MG63 (cell line): ENCODE measurements at places on chromosomes 5 and 9.
A peak's percentile ranks its signal among the peaks of the same experiment; 100 is the strongest.

DNA sequence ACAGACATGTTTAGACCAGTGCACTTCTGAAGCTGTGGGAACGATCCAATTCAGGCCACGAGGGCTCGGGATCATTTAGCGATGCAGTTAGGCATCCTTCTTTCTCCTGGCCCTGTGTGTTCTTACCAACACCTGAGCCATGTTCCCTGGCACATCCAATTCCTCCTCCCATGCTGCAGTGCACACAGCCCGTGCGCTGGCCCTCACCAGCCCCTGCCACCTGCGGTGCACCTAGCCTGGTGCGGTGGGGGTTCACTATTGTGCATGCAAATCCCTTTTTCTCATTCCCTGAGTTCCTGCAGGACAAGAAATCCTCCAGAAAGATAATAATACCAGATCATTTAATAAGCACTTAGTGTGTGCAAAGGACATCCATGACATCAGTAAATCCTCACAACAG, 53.5 kb downstream of the NEURL1B start:
- DNase-seq = no peak

GRCh38 chr5:2193542-2194235, 311.0 kb upstream of the IRX4 start:
- no peak for DNase-seq

DNA sequence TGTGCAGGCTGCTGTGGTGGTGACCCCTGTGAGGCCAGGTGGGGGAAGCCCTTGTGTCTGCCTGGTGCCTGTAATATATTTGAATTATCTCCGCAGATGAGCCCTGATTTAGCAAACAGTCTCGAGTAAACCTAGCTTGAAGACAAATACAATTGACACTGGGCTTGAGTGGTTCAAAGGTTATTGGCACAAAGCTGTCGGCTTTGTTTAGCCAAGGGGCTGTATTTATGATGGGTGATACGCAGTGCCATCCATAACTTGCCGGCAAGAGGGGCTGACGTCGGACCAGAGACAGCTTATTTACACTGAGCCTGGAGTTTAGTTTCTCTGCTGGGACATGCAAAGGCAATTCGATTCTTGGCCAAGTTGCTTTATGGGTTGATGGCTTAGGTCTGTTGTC, 20.0 kb upstream of the PITX1 start:
- DNase-seq = no peak

- DNase-seq = no peak
Observed at GRCh38 chr9:35540315-35540714, 50.4 kb downstream of the RUSC2 start.

DNA sequence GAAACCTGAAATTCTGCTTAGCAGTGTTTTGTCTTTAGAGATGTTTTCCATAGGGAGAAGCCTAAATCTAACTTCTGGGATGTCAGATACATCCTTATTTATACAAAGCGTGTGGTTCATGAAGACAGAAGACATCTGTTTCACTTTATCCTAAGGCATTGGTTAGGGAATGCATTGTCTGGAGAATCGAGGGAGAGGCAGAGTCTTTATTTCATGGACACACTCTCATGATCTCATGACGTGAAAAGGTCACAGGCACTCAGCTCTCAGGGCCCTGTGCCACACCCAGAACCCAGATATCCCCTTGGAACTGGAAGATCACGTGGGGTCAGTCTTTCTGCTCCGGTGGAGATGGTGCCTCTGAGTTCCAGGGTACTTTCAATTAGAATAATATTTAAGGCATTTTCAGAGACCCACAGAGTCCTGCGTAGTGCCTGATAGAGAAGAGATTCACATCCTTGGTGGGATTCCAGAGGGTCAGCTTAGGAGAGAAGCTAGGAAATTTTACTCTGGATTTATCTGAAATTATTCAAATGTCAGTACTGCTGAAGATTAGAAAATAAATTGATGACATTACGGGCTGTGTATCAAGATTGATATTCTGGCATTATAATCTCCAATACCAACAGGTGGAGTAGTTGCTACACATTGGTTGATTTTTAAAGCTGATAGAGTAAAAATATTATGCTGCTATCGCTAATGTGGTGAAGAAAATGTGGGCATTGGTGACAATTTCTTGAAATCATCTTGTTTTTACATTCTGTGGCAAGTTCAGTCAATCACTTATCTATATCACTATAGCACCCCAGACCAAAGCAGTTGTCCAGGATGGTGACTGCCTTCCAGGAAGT, 378.3 kb downstream of the MTRR start:
- DNase-seq = no peak

GRCh38 chr9:16883586-16883985, 13.1 kb upstream of the BNC2 start:
- DNase-seq = no peak

DNA sequence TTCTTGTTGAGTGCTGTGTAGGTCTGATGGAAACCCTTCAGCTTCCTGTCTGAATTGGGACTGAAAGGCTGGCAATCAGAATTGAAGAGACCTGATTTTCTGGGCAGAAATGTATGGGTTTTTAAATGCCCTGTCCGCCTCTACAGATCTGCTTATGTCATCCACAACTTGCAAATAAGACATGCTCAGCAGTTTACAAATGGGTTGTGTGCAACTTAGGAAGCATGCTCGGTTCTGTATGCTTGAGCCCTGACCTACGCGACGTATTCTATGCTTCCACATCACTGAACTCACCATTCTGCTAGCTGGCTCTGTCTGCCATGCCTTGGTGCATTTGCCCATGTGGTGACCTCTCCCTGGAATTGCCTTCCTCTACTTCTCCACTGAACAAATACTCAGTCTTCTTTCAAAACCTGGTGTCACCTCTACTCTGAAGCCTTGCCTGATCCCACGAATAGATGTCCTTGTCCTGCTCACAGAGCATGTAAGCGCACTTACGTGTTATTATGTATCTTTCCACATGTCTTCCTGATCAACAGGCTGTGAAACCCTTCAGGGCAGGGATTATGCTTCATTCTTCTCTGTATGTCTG, 194.2 kb downstream of the ERCC6L2 start:
- no peak for DNase-seq

DNA sequence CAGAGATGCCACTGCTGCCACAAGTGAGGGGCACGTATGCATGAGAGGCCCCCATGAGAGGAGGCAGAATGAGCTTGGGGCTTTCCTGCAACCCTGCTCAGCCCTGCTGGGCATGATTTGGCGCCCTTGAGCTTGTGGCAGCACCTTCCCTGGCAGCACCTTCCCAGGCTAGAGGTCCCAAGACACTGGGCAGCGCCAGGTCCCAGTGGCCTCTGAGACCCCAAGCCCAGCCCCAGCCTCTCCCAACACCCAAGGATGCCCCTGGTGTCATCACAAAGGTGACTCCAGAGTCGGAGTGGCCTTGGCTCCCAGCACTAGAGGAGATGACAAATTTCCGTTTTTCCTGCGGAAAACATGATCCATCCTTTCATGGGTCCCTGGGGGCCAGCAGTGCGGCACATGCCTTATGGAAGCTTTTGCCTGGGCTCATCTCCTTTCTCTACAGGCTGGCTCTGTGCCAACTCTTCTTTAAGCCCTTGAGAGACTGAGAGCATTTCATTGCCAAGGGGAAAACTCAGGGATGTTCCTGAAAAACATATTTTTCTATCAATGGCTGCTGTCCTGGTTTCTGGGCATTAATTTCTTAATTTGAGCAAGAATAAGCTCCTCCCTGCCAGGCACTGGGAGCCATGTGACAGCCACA, 77.1 kb upstream of the ADAMTS2 start:
- no peak for DNase-seq

DNA sequence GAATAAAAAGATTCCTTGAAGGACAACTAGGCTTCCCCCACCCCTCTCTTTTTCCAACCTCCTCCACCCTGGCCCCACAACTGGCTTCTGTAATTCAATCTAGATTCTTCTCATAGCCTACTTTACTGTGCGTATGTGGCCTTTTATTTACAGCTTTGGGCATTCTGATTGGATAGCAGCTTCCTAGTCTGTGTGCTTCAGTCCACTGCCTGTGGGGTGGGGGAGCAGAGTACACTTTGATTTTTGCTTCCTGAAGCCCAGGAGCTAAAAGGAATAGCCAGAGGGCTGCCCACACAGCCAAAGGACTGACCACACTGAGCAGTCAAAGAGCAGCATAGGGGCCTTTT, 30.4 kb downstream of the RUSC2 start:
- DNase-seq = peak; percentile 36

DNA sequence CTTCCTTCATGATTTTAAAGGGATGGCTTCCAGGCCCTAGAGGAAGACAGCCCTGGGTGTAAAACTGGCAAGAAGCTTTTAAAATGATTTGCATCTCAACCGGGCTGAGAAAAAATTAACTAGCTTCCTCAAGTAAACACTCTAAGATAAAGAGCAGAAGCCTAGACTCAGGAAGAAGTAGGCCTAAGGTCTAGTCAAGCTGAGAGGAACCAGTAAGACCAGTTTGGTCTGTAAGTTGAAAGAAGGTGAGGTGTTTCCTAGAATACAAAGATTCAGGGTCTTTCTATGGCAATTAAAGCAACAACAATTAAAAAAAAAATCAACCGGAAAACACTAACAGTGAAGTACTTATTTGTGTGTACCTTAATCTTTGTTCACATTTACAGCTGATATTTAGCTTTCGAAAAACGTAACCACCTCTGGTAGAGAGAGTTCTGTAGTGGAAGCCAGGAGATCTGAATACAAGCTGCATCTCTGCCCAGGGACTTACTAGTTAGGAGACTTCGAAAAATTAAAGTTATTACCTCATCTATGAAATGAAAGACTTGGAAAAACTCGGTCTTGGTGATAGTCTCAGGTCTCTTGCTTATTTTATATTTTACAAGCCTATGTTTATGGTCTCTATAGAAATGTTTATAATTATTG, 75.7 kb downstream of the TUSC1 start:
- DNase-seq = no peak

- no peak for DNase-seq
Observed at GRCh38 chr5:16450163-16450562, 15.4 kb downstream of the ZNF622 start.

- no peak for DNase-seq
Observed at GRCh38 chr9:76756268-76756640, 8.0 kb upstream of the PCA3 start.

GRCh38 chr9:129146441-129146941, 31.6 kb downstream of the IER5L start:
- DNase-seq = no peak

DNA sequence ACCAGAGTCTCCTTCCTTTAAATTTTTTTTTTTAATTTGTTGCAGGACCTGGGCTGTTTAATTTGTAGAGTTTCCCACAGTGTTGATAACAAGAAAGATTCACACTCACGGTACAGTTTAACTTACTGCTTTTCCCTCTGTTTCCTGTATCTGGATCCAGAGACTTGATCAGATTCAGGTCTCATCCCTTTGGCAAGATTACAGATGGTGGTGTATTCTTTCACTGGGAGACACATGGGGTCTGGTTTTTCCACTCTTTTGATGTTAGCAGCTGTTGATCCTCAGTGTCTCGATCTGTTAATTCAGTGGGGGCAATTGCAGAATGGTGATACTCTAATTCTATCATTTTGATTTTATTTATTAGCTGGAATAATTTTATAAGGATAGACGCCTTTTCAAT, 75.4 kb upstream of the TNFAIP8 start:
- DNase-seq = no peak

- DNase-seq = no peak
Observed at GRCh38 chr9:116765011-116765410, 77.9 kb downstream of the TRIM32 start.
